ENCODE measurements at places on chromosomes 4 and X.

GRCh38 chr4:62909238-62909637 is 1500.0 kb downstream of the TECRL start:
- DNase-seq = no peak

GRCh38 chr4:11428231-11428898 is at the start of gene HS3ST1:
HS3ST1 (minus strand) TSS chr4:11428894; CDS start chr4:11400005, 28,889 bp downstream.
- peak; percentile 37 for DNase-seq

GRCh38 chrX:151988706-151989299 is 14.3 kb upstream of the GABRE start:
- no peak for DNase-seq

DNA sequence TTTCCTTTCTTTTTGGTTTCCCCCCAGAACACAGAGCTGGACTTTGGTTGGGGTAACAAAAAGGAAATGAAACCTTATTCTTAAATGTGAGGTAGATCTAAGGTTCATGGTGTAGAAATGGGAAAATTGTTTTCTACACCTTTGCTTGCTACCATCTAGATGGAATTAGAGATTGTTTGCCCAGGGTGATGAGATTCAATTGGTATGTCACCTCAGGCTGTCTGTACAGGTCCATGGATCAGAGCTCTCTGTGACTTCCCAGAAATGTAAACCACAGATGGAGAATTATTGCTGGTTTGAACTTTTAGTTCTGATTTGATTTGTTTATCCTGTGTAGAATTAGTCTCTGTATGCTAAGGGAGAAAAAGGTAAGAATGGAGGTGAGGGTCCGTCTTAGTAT is 146.7 kb downstream of the PCDH7 start:
- no peak for DNase-seq

DNA sequence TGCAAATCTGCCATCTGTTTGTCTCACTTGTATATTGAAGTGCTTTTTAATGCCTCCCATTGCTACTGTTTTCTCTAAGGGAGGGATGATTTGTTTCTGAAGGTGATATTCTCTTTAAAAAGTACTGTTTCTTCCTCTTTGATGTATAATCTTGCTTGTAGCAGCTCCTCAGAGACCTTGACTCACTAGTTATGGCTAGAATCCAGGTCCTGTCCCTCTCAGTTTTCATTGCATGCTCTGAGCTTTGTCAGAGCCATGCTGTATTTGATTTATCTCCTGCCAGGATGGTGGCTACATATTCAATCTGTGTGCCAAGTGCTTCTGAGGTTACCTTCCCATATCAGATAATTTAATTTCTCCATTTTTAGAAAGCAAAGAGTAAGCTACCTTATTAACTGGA is 56.0 kb downstream of the GLUD2 start:
- DNase-seq = no peak

Data from neural progenitor cell (in vitro differentiated cells).